Mucosa of descending colon (tissue), 3 donors: ENCODE measurements at places on chromosomes 11 and 22. TPM values are rescaled to one million over a fixed set of nuclear protein-coding genes. Genes with fewer than 3 reads are reported as not detected.

DNA sequence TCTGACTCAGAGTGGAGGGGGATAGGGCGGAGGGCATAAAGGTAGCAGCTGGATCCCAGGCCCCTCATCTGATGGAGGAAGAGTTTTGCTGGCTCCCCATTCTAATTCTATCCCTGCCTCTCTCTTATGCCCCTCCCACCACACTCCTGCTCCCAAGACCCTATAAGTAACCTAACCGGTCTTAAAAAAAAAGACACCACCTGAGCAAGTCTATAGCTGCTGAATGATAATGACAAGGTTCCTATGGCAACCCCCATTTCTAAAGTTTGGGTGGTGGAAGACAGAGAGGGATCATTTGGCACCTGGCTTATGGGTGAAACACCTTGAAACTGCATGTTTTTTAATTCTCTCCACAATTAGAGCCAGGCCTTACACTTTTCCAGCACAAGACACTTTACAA lies 69.6 kb downstream of the LARGE1 start:
- DNase-seq: no peak

- no peak for DNase-seq
These were observed 16.4 kb downstream of the RPL27A start for GRCh38 chr11:8698917-8699441.

- DNase-seq: no peak
These were observed 24.4 kb downstream of the SREBF2 start for GRCh38 chr22:41857155-41857859.

GRCh38 chr11:88337987-88338668 lies 592 bp upstream of the CTSC start:
- peak; percentile 60 for DNase-seq

DNA sequence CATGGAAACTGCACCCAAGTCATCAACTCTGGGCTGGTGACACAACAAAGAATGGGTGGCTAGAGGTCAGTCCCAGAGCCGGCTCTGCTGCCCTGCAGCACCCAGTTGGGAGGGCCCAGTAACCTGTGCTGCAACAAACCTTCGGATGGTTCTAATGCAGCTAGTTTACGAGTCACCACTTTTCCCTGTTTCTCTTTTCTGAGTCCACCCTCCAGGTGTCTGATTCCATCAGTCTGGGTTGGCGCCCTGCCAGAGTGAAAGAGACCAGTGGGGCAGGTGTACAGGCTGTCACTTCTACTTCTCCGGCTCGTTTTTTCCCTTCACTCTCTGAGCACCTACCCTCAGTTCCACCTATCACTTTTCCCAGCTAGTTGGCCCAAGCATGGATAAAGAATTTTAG lies 572.9 kb downstream of the NTM start:
- no peak for DNase-seq

DNA sequence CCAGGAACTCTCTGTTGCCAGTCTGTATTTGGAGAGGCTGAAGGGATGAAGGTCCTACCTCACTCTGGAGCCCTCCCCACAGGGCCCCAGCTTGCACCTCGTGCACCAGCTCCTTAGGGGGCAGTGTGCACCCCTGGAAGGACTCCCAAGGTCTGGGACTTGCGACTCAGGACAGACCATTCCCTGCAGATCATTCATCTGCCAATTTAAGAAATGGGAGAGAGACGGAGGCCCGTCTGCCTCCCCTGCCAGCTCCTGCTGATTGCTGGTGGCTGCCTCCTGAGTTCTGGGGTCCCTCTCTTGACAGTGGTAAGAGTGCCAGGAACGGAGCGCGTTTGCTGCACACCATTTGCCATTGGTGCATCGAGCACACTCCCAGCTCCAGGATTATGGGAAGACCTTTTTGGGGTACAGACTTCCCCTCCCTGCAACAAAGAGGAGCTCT lies 27.4 kb upstream of the MALAT1 start:
- DNase-seq: peak; percentile 83

GRCh38 chr11:6240781-6241180 lies 1.9 kb downstream of the CNGA4 start:
- DNase-seq: no peak

Gene HIC2
- 6.2 TPM for total RNA-seq

Gene CBLIF
- 0.49 TPM for total RNA-seq

Gene CLMP
- 4.7 TPM for total RNA-seq

Gene PGA5
- total RNA-seq: 0.41 TPM

Gene SHISAL1
- total RNA-seq: 0.38 TPM
